ENCODE measurements at places on chromosomes 6 and 20. TPM values are rescaled to one million over a fixed set of nuclear protein-coding genes. Genes with fewer than 3 reads are reported as not detected.

- no peaks in the 10 kb centered on the region for H3K27me3 ChIP-seq
- no peak for ATAC-seq
- H3K27ac ChIP-seq = no peak overlapping the region
- H3K4me3 ChIP-seq = no peak overlapping the region
Measured at GRCh38 chr6:106161311-106161874, 75.3 kb downstream of the PRDM1 start.

C6orf58 gene
- not detected for total RNA-seq

CLVS2 gene
- total RNA-seq = not detected

DNA sequence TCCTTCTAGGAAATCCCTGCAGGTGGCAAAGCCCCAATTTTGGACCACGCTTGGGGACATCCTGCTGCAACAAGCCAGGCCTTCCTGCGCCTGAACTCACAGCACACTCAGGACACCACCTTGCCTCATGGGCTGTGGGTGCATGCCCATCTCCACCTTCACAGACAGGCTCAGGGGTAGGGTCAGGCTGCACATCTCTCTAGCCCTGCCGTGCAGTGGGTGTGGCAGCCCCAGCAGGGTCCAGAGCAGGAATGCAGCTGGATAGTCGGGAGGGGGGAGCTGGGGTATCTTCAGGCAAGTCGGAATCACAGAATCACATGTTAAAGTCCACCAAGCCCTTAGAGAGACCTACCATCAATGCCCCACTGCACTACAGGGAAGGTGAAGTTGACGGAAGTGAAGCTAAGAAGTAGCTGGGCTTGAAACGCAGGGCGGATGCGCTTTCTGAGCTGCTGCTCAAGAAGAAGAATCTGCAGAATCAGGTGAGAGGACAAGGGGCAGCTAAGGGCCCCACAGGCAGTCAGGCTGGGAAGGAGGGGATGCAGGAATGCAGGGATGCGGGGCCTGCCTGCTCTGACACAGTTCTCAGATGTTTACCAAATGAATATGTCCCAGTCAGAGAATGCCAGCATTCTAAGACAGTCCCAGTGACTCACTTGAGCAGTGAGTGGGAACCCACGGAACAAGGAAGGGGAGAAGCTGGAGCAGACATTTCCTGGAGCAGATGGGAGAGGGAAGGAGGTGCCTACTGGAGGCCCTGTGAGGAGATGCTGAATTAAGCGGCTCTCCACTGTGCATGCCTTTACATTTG, 11.3 kb downstream of the SERPINB6 start:
- H3K4me1 ChIP-seq = peaks cover 25% of the 10 kb centered on the region
- no peak overlapping the region for H3K27ac ChIP-seq
- ATAC-seq = peak; percentile 59
- no peak overlapping the region for H3K4me3 ChIP-seq
- H3K36me3 ChIP-seq = peaks cover 26% of the 10 kb centered on the region
- no peaks in the 10 kb centered on the region for H3K27me3 ChIP-seq

DNA sequence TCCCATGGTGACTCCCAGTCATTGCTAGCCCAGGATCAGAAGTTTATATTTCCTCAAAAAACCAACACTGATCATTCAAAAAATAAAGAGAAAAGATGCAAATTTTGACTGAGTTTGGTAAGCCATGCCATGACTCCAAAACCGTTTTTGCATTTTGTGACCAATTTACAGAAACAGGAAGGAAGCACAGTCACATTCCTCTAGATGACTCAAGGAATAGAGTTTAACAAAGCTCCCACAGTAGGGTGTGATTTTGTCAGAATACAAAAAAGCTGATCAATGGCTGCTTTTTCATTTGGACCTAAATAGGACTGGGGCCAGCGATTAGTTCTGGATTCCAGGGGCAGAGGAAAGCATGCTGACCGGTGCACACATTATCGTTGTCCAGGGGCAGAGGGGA, 179.4 kb upstream of the AFDN start:
- no peak overlapping the region for H3K4me3 ChIP-seq
- no peaks in the 10 kb centered on the region for H3K36me3 ChIP-seq

DNA sequence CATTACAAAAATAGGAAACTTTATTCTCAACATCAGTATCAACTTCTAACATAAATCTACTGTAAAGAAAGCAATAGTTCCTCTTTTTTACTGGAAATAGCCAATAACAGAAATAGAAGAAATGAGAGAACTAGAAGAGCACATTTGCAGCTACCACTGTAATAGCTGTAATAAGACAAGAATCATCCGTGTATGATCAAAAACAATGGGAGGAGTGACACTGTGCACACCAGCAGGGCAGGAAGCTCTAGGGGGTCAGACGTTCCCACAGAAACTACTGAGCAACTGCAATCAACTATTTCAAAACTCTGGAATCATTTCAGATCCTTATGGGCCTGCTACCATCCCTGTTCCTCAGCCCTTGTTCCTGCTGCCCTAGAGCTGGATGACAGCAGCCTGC, 43.7 kb downstream of the NINL start:
- H3K27me3 ChIP-seq = no peaks in the 10 kb centered on the region
- H3K36me3 ChIP-seq = no peaks in the 10 kb centered on the region
- no peaks in the 10 kb centered on the region for H3K4me1 ChIP-seq
- no peak overlapping the region for H3K27ac ChIP-seq
- H3K4me3 ChIP-seq = no peak overlapping the region
- ATAC-seq = peak; percentile 32

DNA sequence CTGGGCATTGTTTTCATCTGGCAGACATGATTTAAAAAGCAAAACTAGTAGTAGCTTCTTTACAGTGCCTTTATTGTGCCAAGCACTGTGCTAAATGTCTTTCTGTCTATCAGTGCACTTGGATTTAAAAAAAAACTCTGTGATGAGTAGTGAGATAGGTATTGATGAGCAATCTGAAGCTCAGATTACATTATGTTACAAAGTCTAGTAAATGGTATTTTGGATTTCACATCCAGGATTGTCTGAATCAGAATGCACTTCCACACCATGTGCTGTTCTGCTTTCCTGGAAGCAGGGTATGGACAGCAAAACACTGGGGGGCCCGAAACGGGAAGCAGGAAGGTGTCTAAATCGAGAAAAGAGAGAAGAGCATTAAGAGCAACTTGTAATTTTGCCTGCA, 103.4 kb upstream of the CCN2 start:
- no peaks in the 10 kb centered on the region for H3K36me3 ChIP-seq

- no peaks in the 10 kb centered on the region for H3K4me1 ChIP-seq
- H3K27ac ChIP-seq = no peak overlapping the region
- no peaks in the 10 kb centered on the region for H3K27me3 ChIP-seq
Measured at GRCh38 chr6:22251348-22251747, 45.5 kb downstream of the PRL start.

GRCh38 chr6:143516690-143517446, 5.3 kb upstream of the FUCA2 start:
- no peaks in the 10 kb centered on the region for H3K36me3 ChIP-seq
- no peak overlapping the region for H3K27ac ChIP-seq
- no peak for ATAC-seq
- H3K27me3 ChIP-seq = no peaks in the 10 kb centered on the region

FBXO5 gene
- total RNA-seq = 2.5 TPM

GRCh38 chr6:133341607-133342158, 100.5 kb downstream of the EYA4 start:
- no peaks in the 10 kb centered on the region for H3K27me3 ChIP-seq
- no peak overlapping the region for H3K4me3 ChIP-seq
- no peaks in the 10 kb centered on the region for H3K36me3 ChIP-seq
- H3K4me1 ChIP-seq = no peaks in the 10 kb centered on the region
- no peak overlapping the region for H3K27ac ChIP-seq

DNA sequence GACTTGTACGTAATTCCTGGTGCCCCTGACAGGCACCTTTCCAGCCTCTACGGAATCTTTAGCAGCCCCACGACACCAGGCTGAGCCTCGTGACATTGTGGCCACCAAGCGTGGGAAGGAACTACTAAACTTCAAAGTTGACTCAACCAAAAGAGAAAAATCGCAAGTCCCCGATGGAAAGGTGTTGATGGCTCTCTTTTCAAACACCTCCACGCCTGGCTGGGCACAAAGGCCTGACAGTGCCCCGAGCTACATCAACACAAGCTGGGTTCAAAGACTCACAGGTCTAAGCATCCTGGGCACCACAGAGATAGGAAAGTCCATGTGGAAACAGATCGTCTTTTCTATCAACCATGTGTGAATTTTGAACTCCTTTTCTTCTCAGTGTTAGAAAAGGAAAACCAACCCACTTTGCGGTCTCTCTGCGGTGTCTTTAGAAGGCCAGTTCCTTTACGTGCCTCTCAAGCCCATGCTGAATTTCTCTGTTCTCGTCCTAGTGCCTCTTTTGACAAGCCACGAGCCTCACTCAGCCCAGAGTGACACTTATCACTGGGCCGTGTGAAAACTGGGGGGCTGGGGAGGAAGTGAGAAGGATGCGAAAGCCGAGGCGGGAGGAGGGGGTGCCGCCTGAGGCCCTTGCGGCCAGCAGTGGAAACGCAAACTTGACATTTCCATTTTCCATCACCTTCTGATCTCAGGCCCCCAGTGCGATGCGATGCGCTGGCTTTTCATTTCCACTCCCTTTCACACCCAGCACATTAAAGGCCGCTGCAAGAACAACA, 59.4 kb downstream of the GFOD1 start:
- no peak overlapping the region for H3K4me3 ChIP-seq
- no peaks in the 10 kb centered on the region for H3K36me3 ChIP-seq
- peak overlapping the region; percentile 37 for H3K27ac ChIP-seq
- ATAC-seq = no peak

GRCh38 chr6:161235776-161236633, 37.9 kb downstream of the AGPAT4 start:
- no peaks in the 10 kb centered on the region for H3K27me3 ChIP-seq
- H3K4me1 ChIP-seq = peaks cover 7% of the 10 kb centered on the region
- no peak for ATAC-seq
- H3K27ac ChIP-seq = no peak overlapping the region
- no peaks in the 10 kb centered on the region for H3K36me3 ChIP-seq
- H3K4me3 ChIP-seq = no peak overlapping the region

DNA sequence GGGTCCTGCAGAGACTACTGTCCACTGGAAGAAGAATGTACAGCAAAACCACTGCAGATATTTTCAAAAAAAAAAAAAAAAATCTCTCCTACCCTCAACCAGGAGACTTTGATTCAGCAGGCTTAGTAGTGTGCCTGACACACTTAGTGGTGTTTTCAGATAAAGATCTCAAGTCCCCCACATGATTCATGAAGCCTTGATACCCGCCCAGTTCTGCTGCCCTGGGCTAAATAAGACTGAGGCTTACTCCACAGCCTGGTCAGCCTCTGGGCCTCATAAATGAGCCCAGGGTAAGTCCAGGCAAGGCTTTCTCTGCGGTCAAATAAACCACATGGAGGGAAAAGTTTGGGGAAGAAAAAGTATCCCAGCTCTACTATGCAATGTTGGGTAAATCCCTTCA, 222.1 kb upstream of the ARID1B start:
- H3K27me3 ChIP-seq = no peaks in the 10 kb centered on the region
- H3K4me1 ChIP-seq = peaks cover 13% of the 10 kb centered on the region
- H3K4me3 ChIP-seq = no peak overlapping the region
- no peak overlapping the region for H3K27ac ChIP-seq
- no peak for ATAC-seq

KHDRBS2 gene
- total RNA-seq = not detected

DNA sequence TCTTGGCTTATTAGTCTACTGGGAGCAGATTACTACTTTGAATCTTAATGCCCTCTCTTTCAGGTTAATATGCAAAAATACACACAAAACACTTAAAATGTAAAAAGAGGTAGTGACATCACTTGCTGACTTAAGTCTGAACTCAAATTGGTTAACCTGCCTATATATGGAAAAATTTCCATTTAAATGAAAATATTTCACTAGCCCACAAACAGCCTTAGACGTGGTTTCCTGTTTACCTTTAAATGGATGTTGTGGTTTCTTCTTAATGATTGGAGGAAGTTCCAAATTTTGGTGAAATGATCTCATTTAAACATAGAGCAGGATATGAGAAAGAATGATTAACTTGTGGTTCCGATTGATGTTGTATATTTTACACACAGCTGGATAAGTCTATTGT, 553.7 kb downstream of the CD109 start:
- no peak for ATAC-seq
- H3K4me1 ChIP-seq = no peaks in the 10 kb centered on the region

- H3K27me3 ChIP-seq = no peaks in the 10 kb centered on the region
- peaks cover 100% of the 10 kb centered on the region for H3K36me3 ChIP-seq
- H3K4me1 ChIP-seq = no peaks in the 10 kb centered on the region
- H3K27ac ChIP-seq = peak overlapping the region; percentile 72
Measured at GRCh38 chr6:35083507-35083906, 57.6 kb downstream of the TCP11 start.

CLPSL1 gene
- total RNA-seq = not detected

PDE10A gene
- 4.7 TPM for total RNA-seq

GRCh38 chr6:155695495-155695894, 239.9 kb upstream of the NOX3 start:
- no peak for ATAC-seq
- no peak overlapping the region for H3K27ac ChIP-seq
- no peaks in the 10 kb centered on the region for H3K4me1 ChIP-seq
- no peaks in the 10 kb centered on the region for H3K36me3 ChIP-seq
- H3K4me3 ChIP-seq = no peak overlapping the region
- no peaks in the 10 kb centered on the region for H3K27me3 ChIP-seq

LY6G6F gene
- not detected for total RNA-seq

- ATAC-seq = no peak
- H3K4me1 ChIP-seq = peaks cover 8% of the 10 kb centered on the region
- H3K4me3 ChIP-seq = no peak overlapping the region
Measured at GRCh38 chr6:166174031-166174430, 6.4 kb upstream of the TBXT start.

SLC17A4 gene
- not detected for total RNA-seq

- H3K27me3 ChIP-seq = no peaks in the 10 kb centered on the region
- H3K4me3 ChIP-seq = no peak overlapping the region
- peaks cover 15% of the 10 kb centered on the region for H3K4me1 ChIP-seq
- H3K36me3 ChIP-seq = no peaks in the 10 kb centered on the region
Measured at GRCh38 chr6:139871165-139871710, 496.8 kb upstream of the CITED2 start.

RPL7L1 gene
- 92.8 TPM for total RNA-seq

DNA sequence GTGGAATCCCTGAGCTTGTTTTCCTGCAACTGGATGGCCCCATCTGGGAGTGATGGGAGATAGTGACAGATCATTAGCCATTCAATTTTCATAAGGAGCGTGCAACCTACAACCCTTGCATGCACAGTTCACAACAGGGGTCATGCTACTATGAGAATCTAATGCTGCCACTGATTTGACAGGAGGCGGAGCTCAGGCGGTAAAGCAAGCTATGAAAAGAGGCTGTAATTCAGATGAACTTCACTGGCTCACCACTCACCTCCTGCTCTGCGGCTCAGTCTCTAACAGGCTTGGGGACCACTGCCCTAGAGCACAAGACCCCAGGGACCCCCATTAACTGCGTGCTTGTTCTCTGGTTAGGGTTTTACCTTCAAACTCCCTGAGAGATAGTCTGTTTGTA, 12.4 kb upstream of the TREML4 start:
- no peak overlapping the region for H3K27ac ChIP-seq
- no peak for ATAC-seq
- H3K4me3 ChIP-seq = no peak overlapping the region
- H3K27me3 ChIP-seq = peaks cover 25% of the 10 kb centered on the region
- no peaks in the 10 kb centered on the region for H3K36me3 ChIP-seq

GRCh38 chr6:167528239-167528638, 203.4 kb downstream of the TTLL2 start:
- no peaks in the 10 kb centered on the region for H3K36me3 ChIP-seq
- no peak overlapping the region for H3K27ac ChIP-seq
- no peak for ATAC-seq
- no peaks in the 10 kb centered on the region for H3K4me1 ChIP-seq

Measured in gastroesophageal sphincter (tissue), 4 donors.